Astrocyte (in vitro differentiated cells and primary cell): ENCODE measurements at places on chromosomes 6 and 20. TPM values are rescaled to one million over a fixed set of nuclear protein-coding genes. Genes with fewer than 3 reads are reported as not detected.
A peak's percentile ranks its signal among the peaks of the same experiment; 100 is the strongest.

The NR2E1 gene
- not detected in 2 replicates for total RNA-seq

The LPA gene
- not detected in 2 replicates for total RNA-seq

The ALDH8A1 gene
- total RNA-seq, result 0.41 TPM in 2 replicates

The FABP7 gene
- 0.43 and 1.1 TPM in 2 replicates for total RNA-seq

DNA sequence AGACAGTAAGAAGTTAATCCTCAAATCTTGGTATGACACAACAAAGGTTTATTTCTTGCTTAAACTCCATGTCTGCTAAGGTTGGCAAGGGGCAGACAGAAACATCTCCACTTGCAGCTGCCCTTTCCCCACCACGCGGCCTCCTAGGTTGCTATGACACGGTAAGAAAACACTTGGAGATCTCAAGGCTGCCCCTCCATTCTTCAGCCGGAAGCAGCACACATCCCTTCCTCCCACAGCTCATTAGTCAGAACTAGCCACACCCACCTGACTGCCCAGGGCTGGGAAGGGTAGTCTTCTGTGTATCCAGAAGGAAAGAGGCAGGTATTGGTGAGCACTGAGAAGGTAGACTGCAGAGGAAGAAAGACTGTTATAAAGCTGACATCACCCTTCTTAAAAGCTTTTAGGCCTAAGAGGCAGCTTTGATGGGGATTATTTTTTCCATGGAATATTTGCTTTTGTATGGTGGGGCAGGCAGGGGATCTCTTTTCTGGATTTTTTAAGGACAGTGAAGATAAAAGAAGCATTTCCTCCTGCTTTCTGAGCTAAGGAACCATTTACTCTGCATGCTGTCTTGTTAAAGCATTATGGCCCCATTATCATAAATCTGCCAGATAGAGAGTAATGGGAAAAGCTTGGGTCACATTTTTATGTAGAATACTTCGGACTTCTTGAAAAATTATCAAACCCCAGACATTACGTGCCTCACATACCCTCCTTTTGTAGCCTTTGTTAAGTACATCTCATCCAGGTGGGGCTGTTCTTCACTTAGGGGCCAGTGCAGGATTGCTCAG is 41.6 kb downstream of the MRAP2 start:
- DNase-seq, result no peak

DNA sequence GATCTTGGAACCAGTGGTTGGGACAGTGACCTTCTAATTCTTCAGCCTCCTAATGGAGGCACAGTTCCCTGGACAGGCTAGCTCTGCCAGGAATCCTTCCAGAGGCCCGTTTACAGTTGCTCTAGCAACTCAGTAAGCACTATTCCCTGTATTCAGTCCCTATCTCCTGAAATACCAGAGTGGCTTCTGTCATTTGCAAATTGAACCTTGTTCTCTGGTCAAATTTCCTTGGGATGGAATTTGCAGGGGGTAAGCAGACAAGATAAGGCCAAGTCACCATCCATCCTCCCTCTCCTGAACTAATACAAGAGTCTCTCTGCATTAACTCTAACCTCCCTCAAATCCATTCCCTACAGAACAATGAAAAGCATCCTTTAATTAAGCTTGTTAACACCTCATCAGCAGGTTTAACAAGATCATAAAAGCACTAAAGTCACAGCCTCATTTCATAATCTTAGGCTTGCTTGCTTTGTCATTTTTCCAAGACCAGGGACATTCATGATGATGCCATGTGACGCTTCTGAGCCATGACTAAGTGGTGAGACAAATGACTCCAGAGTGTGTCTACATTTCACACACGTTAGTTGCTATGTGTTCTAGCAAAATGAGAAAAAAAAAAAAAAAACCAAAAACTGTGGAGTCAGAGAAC is 37.1 kb downstream of the SLC22A23 start:
- DNase-seq, result peak; percentile 76

- DNase-seq, result peak; percentile 59
These were observed at the start of gene ATAT1 for GRCh38 chr6:30626484-30627366. Gene ATAT1, plus strand, starts transcription at chr6:30626874.

DNA sequence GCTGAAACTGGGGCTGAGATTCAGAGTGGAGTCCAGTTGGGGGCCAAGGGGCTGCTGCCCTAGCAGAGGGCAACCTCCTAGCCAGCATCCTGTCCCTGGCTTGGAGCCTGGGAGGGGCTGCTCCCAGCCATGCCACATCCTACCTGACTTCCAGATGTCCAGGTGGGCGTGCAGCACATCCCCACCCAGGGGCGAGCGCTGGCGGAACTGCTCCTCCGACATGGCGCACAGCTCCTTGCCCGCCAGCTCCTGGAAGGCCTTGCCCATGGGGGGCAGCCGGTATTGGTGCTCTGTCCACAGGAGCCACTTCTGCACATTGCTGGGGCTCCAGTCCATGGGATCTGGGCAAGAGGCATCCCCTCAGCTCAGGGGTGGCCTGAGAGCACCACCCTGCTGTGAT is 15.3 kb downstream of the SPDEF start:
- no peak for DNase-seq

- DNase-seq, result no peak
These were observed 635 bp downstream of the FLOT1 start for GRCh38 chr6:30741789-30742315.

DNA sequence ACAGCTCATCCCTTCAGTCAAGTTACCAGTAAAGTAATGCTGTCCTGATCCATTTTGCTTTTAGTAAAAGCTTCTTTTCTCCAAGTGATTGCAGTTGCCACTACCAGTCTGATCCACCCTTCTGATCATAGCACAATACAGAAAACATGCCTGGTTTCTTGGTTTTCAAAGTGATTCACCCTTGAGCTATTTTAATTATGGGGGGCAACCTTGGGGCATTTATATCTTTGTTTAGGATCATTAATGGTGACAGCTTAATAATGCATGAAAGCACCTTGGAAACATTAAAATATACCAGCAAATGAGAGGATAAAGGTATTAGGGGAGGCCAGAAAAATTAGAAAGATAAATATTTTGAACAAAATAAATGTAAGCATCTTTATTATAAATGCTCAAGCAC is 38.4 kb downstream of the LRRC1 start:
- DNase-seq, result no peak

DNA sequence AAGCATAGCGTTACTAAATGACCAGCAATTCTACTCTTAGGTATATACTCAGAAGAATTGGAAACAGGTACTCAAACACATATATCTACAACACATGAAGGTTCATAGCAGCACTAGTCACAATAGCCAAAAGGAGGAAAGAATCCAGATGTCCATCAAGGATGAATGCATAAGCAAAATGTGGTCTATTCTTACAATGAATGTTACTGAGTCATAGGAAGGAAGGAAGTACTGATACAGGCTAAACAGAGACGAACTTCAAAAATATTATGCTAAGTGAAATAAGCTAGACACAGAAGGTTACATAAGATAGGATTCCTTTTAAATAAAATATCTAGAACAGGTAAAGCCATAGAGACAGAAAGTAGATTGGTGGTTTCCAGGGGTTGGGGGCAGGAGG is 93.5 kb downstream of the MAP3K7 start:
- peak; percentile 73 for DNase-seq

- DNase-seq, result no peak
These were observed 36.3 kb upstream of the DACT2 start for GRCh38 chr6:168355716-168356522.

GRCh38 chr20:43993560-43993959 is 78.9 kb downstream of the TOX2 start:
- DNase-seq, result no peak

GRCh38 chr20:37776526-37776925 is 82.7 kb downstream of the CTNNBL1 start:
- DNase-seq, result no peak

DNA sequence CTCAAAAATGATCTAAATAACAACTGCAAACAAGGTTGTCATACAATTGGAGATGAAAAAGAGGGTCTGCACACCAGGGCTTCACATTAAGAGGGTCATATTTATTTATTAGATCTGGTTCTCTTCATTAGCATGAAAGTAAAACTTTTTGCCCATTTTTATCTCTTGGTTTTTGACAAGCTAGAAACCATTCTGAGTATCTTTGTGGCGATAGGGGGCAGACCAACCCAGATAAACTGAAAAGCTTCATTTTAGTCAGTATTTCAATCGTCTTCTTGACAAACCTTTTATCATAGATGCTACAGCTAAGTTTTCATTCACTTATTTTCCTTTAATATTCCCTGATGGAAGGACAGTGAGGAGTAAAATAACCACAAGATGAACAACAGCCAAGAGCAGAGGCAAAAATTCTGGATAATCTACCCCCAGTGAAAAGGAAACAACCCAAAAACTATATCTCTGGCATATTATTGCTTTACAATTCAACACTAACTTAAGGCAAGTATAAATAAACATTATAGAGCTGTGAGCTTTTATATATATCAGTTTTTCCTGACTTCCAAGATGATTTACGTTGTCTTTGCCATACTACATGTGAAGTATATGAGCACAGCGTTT is 45.2 kb downstream of the THEMIS start:
- no peak for DNase-seq

GRCh38 chr6:44040786-44041185 is 86.5 kb downstream of the MRPL14 start:
- DNase-seq, result no peak

- DNase-seq, result no peak
These were observed 15.5 kb downstream of the NOL4L start for GRCh38 chr20:32569380-32570305.

- DNase-seq, result peak; percentile 57
These were observed 124.4 kb upstream of the KCNK16 start for GRCh38 chr6:39446909-39447308.

DNA sequence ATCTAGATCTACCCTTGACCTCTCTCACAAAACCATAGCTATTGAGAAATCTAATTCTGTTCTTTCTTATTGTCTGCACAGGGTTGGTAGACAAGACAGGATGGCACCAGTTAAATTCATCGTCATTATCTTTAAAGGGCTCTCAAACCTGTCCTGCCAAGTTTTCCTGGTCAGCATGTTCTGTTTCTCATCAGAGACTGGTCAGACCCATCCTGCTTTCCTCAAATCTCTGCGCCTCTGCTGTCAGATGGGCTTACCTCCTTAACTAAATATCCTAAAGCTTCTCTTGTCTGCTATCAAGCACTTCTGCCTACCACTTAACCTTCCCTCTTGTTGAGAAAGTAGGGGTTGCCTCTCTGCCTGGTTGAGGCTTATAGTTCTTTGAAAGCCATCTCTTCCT is 125.2 kb downstream of the MYO6 start:
- DNase-seq, result no peak

DNA sequence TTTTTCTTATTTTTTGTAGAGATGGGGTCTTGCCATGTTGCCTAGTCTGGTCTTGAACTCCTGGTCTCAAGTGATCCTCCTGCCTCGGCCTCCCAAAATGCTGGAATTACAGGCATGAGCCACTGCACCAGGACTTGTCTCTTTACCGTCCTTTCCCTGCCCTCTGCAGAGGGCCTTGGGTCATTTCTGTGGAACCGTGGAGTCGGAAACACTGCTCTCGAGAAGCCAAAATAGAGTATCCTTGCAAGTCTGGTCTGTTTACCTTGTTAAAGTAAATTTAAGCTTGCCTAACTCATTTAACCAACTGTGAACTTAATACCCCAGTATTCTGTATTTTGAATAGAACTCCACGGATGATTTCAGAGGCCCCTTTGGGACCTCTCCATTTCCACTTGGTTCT is 51.4 kb downstream of the KDM1B start:
- DNase-seq, result no peak
